Stimulated activated CD4-positive, alpha-beta T cell treated with anti-CD3 and anti-CD28 coated beads, Interleukin-15, amount 100 ng/mL, for 1 hour (primary cell): ENCODE measurements at places on chromosomes 5 and 9.

GRCh38 chr5:333945-334344, 12.4 kb downstream of the AHRR start:
- no peak for DNase-seq

GRCh38 chr5:31720004-31720403, 81.1 kb downstream of the PDZD2 start:
- DNase-seq, result no peak

- no peak for DNase-seq
Observed at GRCh38 chr5:126280343-126280742, 142.9 kb upstream of the GRAMD2B start.

GRCh38 chr5:19314840-19315239, 673.2 kb downstream of the CDH18 start:
- DNase-seq, result no peak

DNA sequence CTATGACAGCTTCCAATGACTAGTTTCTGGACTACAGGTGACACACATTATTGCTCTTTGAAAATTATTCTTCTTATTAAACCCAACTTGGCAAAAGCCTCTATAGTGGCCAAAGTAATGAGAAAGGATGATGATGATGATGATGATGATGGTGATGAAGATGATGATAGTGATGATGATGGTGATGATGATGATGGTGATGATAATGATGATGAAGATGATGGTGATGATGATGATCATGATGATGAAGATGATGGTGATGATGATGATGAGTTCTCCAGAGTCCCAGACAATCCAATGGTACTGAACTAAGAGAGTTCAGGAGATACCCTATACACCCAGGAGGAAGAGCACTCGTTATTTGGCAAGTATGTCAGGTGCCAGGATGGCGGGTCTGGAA, 739.4 kb downstream of the IRX1 start:
- no peak for DNase-seq

DNA sequence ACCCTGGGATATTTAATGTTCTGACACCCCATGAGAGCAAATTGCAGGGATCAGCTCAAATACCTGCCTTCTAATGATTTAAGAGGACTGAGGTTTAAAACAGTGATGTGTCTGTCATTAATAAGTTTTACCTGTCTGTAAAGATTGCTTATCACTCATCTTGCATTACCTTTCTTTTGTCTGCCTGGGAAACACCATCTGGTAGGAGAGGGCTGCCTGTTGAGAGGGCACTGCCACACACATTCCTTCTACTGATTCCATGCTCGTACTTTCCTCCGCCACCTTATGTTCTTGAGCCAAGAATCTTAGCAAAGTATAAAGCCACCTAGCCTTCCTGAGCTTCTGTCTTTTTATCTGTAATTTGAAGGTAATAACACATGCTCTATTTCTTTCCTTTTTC, 118.6 kb downstream of the KCTD16 start:
- DNase-seq, result no peak

- DNase-seq, result no peak
Observed at GRCh38 chr5:33212900-33213299, 227.9 kb upstream of the TARS1 start.

- no peak for DNase-seq
Observed at GRCh38 chr5:59189472-59190244, 606.8 kb downstream of the RAB3C start.

- DNase-seq, result no peak
Observed at GRCh38 chr5:67679184-67679841, 482.7 kb upstream of the CD180 start.

DNA sequence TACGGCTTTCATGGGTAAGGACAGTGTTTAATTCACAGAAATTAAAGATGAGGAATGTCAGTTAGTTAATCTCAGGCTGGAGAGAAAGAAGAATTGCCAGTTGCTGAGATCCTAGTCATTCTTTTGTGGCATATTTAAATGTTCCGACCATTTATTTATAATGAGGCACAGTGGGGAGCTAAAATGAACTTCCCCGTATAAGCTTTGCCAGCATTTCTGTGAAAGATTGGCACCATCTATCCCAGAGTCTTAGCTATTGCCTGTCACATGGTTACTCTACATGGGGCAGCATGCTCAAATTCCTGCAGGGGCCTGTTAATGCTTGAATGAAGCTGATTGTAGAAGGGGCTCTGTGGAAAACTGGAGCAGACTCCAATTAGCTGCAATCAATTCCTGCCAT, 314.1 kb downstream of the PRELID2 start:
- no peak for DNase-seq

DNA sequence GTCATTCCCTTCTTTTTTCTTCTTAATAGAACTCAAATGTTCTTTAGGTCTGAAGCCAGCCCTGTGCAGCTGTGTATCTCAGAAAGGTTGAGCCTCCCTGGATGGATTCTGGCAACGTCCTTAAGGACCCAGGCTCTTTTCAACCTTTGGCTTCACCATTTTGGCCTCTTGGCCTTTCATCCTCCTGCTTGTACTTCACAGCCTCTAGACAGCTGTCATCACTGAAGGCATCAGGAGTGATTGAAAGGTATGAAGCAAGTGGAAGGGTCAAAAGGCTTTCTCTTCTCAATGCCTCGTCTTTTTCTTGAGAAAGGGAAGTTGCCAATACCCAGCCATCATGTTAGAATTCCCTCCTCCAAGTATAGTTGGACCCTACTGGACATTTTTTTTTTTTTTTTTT, 81.2 kb upstream of the RANBP3L start:
- DNase-seq, result no peak

- DNase-seq, result no peak
Observed at GRCh38 chr5:92567831-92568450, 1013.1 kb downstream of the NR2F1-AS1 start.

GRCh38 chr5:43620944-43621505, 18.0 kb downstream of the NNT start:
- no peak for DNase-seq

GRCh38 chr5:56080375-56081052, 85.8 kb upstream of the IL6ST start:
- DNase-seq, result no peak

- no peak for DNase-seq
Observed at GRCh38 chr5:54944364-54944763, 41.0 kb downstream of the ESM1 start.

DNA sequence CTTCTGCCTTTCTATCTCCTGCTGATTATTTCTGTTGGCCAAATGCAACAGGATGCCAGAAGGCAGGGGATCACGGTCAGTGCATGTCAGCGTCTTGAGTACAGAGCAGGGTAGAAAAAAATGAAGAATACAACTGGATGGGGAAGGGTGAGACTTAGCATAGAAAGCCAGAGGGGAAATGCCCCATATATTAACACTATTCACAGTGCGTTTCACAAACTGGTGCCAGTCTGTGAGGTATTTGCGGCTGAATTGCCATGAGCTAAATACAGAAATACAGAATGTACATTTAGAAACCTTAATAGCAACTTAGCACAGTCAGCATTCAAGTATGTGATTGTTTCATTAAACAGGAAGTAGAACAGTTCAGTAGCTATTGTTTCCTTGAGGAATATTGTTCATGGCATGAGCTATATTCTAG, 31.0 kb upstream of the SLC1A3 start:
- no peak for DNase-seq

DNA sequence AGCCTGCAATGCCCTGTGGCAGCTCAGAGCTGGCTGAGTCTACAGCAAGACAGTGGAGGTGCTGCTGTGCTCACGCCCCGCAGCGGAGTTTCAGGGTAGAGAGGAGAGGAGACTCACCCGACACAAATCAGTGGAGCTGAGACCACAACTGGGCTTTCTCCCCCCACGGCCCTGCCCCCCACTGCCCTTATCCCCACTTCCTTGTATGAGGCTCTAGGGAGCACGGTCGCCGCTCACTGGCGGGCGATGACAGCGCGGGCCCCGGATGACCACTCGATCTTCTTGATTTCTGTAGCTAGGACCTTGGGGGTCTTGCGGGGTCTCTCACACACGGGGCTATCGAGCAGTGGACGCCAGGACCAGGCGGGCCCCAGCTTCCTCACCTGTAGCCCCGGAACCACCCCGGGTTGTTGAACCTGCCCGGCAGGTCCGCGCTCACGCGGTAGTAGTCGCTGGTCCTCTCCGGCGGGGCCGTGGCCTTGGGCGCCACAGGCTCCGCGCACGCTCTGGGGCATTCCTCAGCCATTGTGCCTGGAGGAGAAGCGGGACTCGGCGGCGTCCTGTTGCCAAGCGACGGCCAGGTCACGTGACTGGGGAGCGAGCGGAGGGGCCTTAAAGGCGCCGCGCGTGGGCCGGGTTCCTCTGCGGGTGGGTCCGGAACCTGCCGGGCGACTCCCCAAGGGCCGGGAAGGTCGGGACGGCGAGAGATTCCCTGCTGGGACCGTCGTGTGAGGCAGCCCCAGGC, 984 bp upstream of the MRPS2 start:
- DNase-seq, result peak; percentile 81
